Sigmoid colon (tissue), 7 donors: ENCODE measurements at places on chromosomes 3 and 15. TPM values are rescaled to one million over a fixed set of nuclear protein-coding genes. Genes with fewer than 3 reads are reported as not detected.

GRCh38 chr15:68479406-68479805, 47.4 kb upstream of the ITGA11 start:
- H3K27me3 ChIP-seq: no peaks in the 10 kb centered on the region
- H3K36me3 ChIP-seq: no peaks in the 10 kb centered on the region
- no peak overlapping the region for H3K4me3 ChIP-seq

DNA sequence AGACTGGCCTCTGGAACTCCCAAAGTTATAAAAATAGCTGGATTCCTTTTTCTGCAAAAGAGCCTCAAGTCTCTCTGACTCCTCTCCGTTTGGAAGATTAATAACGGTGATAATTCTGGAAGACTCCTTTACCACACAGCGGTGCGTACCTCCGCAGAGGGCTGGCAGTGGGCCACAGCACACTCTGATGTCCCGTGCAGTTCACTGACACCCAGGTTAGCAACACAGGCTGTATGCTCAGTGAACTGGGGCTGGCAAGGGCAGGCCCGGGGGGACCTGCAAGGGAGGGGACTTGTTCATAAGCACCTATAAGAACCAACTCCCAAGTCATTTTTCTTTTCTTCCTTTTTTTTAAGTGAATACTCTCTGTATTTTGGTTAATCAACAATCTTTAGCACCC, 120.3 kb upstream of the TJP1 start:
- no peak overlapping the region for H3K27ac ChIP-seq
- no peaks in the 10 kb centered on the region for H3K36me3 ChIP-seq
- H3K27me3 ChIP-seq: no peaks in the 10 kb centered on the region
- no peak for DNase-seq

DNA sequence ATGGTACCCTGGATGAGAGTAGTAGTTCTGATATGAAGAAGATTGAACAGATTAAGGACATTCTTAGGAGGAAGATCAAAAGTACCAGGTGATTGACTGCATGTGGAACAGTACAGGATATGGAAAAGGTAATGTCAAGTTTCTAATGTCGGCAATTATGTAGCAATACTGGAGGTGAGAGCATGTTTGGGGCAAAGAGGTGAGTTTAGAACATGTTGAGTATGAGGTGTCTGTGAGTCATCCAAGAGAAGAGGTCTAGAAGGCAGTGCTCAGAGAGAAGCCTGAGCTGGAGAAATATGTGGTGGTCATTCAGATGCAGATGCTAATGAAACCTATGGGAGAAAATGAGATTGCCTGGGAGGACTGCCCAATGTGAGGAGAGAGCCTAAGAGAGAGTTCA, 305.6 kb downstream of the ZBTB20 start:
- no peaks in the 10 kb centered on the region for H3K36me3 ChIP-seq
- peaks cover 6% of the 10 kb centered on the region for H3K4me1 ChIP-seq
- H3K4me3 ChIP-seq: no peak overlapping the region
- DNase-seq: no peak
- no peaks in the 10 kb centered on the region for H3K27me3 ChIP-seq

DNA sequence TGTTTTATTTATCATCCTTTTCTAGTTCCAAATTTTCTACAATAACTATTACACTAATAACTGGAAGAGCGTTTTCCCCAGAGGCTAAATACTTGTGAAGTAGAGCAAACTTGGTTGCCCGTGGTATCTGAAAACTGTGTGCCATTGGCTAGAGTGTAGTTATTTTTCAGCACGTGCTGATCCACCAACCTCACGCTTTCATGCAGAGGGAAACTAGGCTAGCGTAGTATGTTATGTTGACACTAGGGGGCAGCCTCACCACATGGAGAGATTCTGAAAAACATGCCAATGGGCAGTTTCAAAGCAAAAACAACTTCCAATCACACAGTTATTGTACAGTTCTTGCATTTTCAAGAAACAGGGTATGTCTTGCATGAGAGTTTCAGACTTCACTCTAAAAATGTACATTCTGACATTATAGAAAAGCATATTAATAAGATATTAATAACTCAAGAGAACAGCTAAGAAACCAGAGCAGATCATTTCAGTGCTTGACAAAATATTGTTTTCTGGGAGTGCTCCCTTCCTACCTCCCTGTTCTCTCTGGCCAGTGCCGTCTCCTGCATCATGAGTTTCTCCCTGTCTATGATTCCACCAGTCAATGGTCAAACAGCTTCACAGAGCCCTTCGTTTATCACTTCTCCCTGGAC, 39.7 kb downstream of the SPATA12 start:
- H3K4me3 ChIP-seq: no peak overlapping the region
- peak; percentile 85 for DNase-seq
- peaks cover 14% of the 10 kb centered on the region for H3K36me3 ChIP-seq

- no peaks in the 10 kb centered on the region for H3K27me3 ChIP-seq
- DNase-seq: peak; percentile 70
- H3K4me1 ChIP-seq: no peaks in the 10 kb centered on the region
- H3K27ac ChIP-seq: peak overlapping the region; percentile 73
- no peaks in the 10 kb centered on the region for H3K36me3 ChIP-seq
- H3K4me3 ChIP-seq: no peak overlapping the region
Measured at GRCh38 chr3:189132231-189132671, 39.5 kb upstream of the TPRG1 start.

GRCh38 chr15:41585127-41586047, 26.4 kb downstream of the TYRO3 start:
- no peak for DNase-seq
- H3K27ac ChIP-seq: peak overlapping the region; percentile 73
- H3K4me3 ChIP-seq: peak overlapping the region; percentile 56
- no peaks in the 10 kb centered on the region for H3K27me3 ChIP-seq

DNA sequence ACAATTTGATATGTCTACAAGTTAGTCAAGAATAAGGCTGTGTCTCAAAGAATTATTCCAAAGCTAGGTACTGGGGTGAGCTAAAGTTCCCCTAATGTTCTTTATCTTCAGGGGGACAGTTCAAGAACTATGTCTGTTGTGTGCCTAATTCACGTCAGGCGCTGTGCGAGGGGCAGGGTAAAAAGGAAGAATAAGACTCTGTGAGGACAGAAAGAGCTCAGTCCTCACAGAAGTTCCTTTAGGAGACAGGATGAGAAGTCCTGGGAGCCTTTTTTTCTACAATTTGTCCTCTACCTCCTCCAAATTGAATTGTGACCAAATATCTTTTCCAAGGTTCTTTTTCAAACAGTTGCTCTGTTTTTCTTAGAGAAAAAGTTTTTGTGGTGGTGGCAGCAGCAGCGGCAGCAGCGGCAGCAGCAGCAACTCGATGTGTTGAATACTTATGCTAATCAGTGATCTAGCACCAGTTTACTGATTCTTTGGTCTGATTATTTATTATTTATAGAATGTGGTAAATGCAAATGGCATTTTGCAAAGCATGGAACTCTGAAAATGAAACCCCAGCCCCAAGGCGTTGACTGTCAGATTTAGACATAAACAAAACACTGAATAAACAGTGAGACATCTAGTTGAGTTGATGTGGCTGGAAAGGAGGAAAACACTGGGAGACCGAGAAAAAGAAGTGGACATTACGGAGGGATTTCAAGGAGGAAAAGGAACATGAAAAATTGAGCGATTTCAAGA, 88.6 kb downstream of the GTPBP8 start:
- peaks cover 3% of the 10 kb centered on the region for H3K4me1 ChIP-seq
- no peaks in the 10 kb centered on the region for H3K36me3 ChIP-seq
- peak overlapping the region; percentile 42 for H3K27ac ChIP-seq
- no peaks in the 10 kb centered on the region for H3K27me3 ChIP-seq
- H3K4me3 ChIP-seq: no peak overlapping the region

- H3K4me1 ChIP-seq: no peaks in the 10 kb centered on the region
- no peaks in the 10 kb centered on the region for H3K36me3 ChIP-seq
- H3K27ac ChIP-seq: no peak overlapping the region
- H3K27me3 ChIP-seq: peaks cover 11% of the 10 kb centered on the region
- DNase-seq: no peak
Measured at GRCh38 chr3:58581328-58582091, 4.3 kb upstream of the FAM107A start.

- H3K27ac ChIP-seq: no peak overlapping the region
- H3K4me3 ChIP-seq: no peak overlapping the region
- H3K4me1 ChIP-seq: no peaks in the 10 kb centered on the region
- DNase-seq: no peak
- no peaks in the 10 kb centered on the region for H3K27me3 ChIP-seq
- H3K36me3 ChIP-seq: no peaks in the 10 kb centered on the region
Measured at GRCh38 chr3:78666470-78666800, 1101.4 kb downstream of the ROBO1 start.

- H3K4me3 ChIP-seq: no peak overlapping the region
- H3K27me3 ChIP-seq: no peaks in the 10 kb centered on the region
- H3K4me1 ChIP-seq: no peaks in the 10 kb centered on the region
- H3K36me3 ChIP-seq: no peaks in the 10 kb centered on the region
- DNase-seq: no peak
Measured at GRCh38 chr15:57751177-57751800, 44.8 kb downstream of the POLR2M start.

GRCh38 chr15:26660241-26660640, 112.6 kb downstream of the GABRB3 start:
- DNase-seq: no peak
- no peak overlapping the region for H3K4me3 ChIP-seq
- H3K27me3 ChIP-seq: no peaks in the 10 kb centered on the region
- H3K4me1 ChIP-seq: no peaks in the 10 kb centered on the region
- no peaks in the 10 kb centered on the region for H3K36me3 ChIP-seq

DNA sequence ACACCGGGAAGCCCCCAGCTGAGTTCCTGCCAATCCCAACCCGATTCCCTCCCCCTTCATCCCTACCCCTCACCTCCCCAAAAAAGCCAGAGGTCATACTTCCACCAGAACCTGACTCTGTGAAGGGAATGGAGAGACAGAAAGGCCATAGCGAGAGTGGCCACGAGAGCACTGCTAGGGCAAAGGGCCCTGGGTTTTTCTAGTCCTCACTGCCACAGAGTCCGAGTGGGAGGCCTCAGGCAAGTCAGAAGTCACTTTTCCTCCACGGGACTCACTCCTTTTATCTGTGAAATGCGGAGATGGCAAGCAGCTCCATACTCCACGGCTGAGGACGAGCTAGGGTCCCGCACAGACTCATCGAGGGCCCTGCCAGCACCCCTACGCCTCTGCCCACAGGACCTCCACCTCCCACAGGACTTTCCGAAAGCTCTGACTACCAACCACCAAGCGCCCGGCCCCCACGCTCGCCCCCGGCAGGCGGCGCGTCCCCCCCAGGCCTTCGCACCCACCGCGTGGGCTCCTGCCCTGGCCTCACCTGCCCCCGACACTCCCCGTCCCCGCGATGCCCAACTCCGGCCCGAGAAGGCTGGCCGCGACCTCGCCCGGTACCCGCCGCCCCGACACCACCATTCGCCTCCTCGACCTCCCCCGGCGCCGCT, 792 bp downstream of the ATP13A3 start:
- peak overlapping the region; percentile 78 for H3K4me3 ChIP-seq
- peak overlapping the region; percentile 83 for H3K27ac ChIP-seq
- peaks cover 24% of the 10 kb centered on the region for H3K4me1 ChIP-seq
- DNase-seq: peak; percentile 78
- H3K36me3 ChIP-seq: no peaks in the 10 kb centered on the region

The NMD3 gene
- 42.4 TPM for total RNA-seq

The IGSF10 gene
- total RNA-seq: 1.6 TPM

The POLQ gene
- total RNA-seq: 0.55 TPM

The COL7A1 gene
- total RNA-seq: 9.4 TPM

The SIDT1 gene
- total RNA-seq: 0.81 TPM
